ENCODE measurements at places on chromosomes 1 and 21.

DNA sequence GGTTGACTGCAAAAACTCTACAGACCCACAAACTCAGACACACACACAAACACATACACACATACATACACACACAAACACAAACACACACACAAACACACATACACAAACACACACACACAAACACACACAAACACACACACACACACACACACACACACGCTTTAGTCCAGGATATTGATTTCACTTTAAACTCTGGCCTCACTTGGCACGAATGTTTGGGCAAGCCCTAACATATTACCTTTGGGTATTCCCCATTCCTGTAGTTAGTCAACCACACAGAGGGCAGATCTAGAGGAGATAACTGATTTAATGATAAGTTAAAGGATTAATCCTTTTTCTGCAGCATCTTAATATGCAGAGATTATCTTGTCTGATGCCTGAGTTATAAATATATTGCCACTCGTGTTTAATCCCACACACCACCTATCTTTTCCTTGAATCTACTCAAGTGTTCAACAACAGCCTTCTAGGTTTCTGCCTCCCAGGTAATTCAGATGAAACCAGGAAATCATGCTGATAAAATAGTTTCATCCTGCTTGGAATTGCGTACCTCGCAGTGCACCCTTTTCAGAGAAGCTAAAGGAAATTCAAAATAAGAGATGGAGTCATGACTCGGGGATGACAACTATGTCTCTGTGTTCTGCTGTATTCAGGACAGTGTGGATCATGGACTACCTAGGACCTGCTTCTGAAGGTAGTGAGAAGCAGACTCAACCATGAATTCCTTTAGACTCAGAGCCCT is 14.5 kb upstream of the RUNX1 start:
- no peak for DNase-seq

DNA sequence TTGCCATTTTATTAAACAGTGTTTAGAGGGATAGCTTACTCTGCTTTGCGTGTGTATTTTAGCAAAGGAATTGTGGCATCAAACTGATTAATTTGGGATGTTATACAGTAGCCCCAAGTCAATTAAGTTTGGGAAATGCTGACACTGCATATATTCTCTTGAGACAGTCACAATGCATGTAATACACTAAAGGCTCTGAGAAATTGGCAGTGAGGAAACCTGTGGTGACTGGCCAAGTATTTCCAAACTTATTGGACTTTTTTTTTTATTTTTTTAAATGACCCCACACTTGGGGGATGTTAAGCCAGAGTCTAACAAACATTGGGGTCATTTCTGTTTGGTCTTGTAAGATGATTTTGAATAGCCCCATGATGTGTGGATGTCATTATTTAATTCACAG is 67.3 kb upstream of the RAVER2 start:
- DNase-seq, result no peak

DNA sequence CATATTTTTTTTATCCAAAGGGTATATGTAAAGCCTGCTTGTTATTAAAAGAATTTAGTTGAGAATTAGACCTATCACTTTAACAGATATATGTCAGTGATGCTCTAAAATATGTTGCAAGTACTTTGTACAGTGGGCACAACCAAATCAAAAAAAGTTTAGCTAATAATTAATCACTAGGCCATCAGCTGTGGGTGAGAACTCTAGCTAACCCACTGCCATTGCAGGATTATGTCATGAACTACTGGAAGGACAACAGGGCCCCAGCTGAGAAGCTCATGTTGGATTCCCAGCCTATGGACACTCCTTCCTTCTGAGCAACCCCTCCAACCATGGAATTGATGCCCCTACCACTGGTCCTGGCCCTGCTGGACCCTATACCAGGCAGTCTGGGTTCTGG is 6.8 kb upstream of the CHIA start:
- no peak for DNase-seq

DNA sequence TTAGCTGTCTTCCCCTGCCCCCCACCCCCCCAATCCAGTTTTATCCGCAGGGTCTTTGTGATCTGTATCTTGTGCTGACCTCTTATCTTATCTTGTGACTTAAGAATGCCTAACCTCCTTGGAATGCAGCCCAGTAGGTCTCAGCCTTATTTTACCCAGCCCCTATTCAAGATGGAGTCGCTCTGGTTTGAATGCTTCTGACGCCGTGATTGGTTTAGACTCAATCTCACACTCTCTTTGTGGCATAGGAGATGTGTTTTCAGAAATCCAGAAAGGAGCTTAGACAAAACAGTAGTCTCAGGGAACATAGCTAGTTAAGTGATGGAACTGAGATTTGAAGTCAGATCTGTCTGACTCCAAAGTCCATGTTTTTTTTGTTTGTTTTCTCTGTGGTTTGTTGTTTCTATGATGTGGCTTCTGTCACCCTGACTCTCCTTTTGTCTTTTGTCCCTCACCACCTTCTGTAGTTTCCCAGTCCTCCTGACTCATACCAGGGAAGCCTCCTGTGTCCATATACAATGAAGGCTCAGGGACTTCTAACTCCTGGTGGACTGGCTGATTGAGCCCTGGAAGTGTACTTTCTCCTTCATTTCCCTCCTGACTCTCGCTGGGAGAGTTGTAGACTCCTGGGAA is 18.1 kb upstream of the USP24 start:
- no peak for DNase-seq

DNA sequence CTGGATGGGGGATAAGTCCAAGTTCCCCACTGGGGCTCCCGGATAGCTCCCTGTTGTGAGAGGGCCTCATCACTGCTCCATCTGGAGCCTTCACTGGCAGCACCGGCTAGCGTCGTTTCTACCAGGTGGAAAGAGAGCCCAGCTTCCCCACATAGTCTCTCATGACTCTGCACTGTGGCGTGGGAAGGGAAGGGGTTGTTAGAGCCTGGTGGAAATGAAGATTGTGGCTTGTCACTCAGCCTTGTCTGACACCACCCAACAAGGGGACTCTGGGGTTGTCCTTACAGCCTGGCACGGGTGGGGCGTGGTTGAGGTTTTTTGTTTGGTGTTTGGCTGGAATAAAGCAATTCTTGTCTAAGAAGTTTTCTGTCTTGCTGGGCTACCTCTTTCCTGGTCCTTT is 94.6 kb downstream of the ADARB1 start:
- DNase-seq, result no peak

GRCh38 chr1:19623523-19623922 is 20.6 kb upstream of the NBL1 start:
- no peak for DNase-seq

DNA sequence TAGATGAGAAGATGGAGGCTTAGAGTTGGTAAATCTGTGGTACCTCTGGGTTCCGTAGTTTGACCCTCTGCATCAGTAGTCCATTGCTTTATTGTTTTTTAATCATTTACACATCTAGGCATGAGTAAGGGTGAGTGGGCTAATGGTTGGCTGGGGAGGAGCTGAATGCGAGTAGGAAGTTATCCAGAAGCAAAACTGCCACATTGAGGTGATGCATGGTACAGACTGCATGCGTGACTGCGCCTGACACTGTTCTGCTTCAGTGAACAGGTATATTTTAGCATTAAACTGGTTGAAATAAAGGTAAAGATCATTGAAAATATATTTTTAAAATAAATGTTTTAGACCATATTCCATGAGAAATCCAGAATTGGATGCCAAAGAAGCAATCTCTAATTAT is 4.4 kb downstream of the DNAJC16 start:
- no peak for DNase-seq

- DNase-seq, result no peak
Observed at GRCh38 chr1:34761176-34761761, 1.7 kb downstream of the GJB4 start.

All from central memory CD4-positive, alpha-beta T cell (primary cell).